ENCODE measurements at places on chromosomes 2 and 18.

DNA sequence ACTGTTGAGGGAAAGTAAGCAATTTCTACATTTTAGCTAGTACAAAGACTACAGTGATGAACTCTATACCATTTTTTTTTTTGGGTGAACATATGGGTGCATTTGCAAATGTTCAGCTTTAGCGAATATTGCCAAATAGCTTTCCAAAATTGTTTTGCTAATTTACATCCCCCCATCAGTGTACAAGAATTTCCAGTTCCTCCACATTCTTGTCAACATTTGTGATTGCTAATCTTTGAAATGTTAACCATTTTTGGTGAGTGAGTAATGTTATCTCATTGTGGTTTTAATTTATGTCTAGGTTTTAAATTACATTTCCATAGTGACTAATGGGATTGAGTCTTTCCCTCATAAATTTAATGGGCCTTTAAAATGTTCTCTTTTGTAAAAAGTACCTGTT lies 16.4 kb upstream of the CNRIP1 start:
- DNase-seq = no peak

GRCh38 chr2:240966906-240967680 lies 31.3 kb upstream of the SNED1 start:
- DNase-seq = no peak

DNA sequence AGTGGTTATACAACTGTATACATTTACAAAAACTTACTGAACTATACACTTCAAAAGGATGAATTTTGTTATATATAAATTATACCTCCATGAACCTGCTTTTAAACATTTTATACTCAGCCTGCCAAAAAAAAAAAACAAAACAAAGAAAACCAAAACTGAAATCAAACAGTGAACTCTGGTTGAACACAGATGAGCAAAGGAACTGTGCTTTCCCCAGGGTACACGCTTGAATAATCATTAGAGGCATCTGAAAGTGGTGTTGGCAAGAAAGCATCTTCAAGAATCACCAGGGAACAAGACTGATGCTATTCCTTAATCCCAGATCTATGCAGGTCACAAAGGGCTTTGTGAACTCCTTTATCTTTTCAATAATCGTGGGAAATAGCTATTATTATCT lies 77.0 kb upstream of the LYPD1 start:
- DNase-seq = no peak

- no peak for DNase-seq
Measured at GRCh38 chr18:65968239-65969004, 217.6 kb downstream of the CDH7 start.

DNA sequence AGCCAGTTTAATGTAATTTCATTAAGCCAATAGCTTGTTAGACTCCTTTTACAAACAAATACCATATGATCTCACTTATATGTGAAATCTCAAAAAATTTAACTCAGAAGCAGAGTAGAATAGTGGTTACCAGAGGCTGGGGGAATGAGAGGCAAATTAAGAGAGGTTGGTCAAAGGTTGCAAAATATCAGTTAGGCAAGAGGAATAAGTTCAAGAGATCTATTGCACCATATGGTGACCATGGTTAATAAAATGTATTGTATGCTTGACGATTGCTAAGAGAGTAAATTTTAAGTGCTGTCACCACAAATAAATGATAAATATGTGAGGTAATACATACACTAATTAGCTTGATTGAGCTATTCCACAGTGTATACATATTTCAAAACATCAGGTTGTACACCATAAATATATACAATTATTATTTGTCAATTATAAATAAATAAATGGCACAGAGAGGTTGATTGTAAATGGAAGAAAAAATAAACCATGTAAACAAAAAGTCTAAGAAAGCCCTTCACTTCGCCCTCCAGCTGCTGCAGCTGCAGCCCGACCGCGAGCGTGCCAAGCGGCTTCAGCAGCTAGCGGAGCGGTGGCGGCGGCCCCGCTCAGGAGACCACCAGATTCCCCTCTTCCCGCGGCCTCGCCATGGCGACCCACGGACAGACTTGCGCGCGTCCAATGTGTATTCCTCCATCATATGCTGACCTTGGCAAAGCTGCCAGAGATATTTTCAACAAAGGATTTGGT lies 23.0 kb upstream of the ACTR2 start:
- DNase-seq = no peak
